ENCODE measurements at places on chromosomes 7 and 10.

DNA sequence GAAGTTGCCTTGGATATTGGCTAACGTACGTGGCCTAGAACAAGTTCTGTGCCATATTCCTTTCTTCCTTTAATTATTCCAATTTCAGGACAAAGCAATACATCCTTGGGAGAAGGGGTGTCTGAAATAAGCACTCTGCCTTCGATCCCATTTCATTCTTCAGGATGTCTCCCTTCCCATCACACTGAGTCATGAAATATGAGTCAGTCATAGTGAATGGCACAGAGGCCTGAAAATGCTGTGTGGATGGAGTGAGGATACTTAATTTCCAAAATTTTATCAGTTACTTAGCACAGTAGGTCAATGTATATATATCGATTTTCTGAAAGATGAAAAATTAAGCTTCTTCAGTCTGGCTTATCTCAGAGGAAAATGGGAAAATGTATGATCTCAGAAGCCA, 19.5 kb downstream of the EVX1 start:
- DNase-seq = no peak

DNA sequence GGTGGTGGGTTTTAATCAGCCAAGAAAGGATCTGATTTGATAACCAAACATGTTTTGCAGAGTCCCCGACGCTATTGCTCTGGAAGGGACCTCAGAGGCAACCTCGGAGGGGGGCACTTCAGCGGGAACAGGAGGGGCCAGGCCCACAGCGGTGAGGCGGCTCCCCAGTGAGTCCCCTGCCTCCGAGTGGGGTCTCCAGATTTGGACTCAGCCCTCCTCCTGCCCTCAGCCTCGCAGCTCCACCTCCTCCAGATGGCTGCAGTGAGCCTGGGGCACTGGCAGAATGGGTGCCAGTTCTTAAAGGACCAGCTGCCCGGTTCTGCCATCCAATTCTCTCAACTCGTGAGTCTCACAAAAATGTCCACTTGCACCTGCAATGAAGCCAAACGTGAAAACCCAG, 61.0 kb upstream of the NANOS1 start:
- no peak for DNase-seq

DNA sequence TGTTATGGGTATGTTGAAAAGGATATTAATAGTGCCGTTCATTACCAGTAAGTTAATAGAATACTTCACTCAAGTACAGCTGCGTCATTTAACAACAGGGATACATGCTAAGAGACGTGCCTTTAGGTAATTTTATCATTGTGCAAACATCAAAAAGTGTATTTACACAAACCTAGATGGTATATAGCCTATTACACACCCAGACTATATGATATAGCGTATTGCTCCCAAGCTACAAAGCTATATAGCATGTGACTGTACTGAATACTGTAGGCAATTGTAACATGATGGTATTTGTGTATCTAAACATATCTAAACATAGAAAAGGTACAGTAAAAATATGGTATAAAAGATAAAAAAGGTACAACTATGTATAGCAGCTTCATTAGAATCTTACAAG, 11.1 kb upstream of the PRKG1 start:
- DNase-seq = no peak

DNA sequence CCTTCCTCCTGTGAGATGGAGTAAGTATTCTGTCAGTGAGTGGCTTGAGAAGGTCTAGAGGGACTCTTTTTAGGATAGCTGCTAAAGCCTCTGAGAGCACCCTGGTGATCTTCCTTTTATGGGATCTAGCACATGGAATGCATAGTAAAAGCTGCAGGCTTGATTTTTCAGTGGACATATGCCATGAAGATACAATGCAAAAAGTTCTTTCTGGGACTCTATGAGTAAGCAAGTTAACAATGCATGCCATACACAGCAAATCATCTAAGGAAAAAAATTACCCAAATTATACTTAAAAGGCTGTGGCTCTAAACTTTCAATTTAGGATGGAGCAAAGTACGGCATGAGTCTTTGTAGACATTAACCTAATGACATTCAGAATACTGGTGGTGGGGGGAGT, 154.5 kb downstream of the SGMS1 start:
- DNase-seq = no peak

DNA sequence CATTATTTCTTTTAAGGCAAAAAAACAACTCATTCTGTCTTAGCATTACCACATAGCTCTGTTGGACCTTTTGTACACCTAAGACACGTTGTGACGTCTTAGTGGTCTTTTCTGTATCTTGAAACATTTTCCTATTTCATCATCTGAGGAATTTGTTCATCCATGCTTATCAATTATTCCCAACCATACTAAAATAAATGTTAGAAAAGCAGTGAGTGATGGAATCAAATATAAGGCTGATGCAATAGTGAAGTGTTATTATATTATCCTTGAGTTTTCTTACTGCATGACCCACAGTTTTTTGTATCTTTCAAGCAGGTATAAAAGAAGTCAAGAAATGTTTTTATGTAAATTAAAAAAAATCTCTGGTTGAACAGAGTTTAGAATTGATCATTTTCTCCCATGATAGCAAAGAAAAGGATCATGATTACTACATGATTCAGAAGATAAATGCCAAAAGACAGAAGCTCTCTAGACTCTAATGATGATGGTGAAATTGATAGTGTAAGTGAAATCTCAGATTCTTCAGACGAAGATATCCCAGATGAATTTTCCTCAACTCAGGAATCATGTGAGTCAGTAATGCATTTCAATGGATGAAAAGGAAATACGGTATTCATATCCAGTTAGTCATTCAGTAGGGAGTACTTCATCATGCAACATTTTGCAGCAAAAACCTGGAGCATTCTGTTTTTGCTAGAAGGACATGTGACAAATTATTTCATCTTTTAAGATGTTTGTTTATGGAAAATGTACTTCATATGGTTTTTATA, 51.4 kb downstream of the CELF2 start:
- no peak for DNase-seq

DNA sequence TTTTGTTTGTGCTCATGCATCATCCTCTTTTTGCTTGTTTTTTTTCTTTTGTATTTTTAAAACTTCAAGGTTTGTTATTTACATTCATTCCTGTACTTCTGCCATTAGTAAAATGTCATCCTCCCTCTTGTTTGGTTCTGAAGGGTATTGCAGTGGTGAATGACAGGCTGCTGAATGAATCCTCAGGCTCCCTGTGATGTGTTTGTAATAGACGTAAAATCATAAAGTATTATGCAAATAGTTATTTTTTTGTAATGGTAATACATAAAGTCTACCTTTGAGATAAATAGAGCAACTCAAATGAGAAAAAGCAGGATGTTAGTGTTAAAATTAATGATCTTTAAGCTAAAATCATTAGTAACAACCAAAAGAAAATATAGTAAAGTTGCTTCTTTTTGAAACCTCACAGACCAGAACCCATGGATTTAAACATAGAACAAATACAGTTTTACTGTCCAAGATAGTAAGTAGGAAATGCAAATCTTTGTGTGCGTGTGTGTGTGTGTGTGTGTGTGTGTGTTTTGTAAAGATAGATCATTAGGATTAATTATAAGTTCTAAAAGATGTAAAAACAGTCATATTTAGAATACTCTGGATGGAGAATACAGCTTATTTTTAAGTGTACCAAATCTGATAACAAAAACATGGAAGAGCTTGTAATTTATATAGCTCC, 4.5 kb downstream of the GLCCI1 start:
- DNase-seq = peak; percentile 9

DNA sequence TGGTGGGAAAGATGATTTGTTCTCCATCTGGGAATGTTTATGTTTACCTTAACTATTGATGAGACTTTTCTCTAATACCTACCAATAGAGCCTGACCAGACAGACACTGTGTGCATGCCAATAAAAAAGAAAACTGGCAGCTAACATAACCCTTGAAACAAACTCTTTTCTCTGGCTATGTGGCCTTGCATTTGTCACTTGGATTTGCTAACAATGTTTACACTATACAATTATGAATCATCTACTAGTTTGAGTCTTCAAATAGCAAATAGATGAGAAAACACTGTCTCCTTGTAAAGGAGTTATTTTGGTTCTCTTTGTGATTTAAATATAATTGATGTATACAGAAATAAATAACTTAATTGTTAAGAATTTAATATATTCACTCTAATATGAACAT, 273.1 kb downstream of the SEMA3D start:
- DNase-seq = no peak

DNA sequence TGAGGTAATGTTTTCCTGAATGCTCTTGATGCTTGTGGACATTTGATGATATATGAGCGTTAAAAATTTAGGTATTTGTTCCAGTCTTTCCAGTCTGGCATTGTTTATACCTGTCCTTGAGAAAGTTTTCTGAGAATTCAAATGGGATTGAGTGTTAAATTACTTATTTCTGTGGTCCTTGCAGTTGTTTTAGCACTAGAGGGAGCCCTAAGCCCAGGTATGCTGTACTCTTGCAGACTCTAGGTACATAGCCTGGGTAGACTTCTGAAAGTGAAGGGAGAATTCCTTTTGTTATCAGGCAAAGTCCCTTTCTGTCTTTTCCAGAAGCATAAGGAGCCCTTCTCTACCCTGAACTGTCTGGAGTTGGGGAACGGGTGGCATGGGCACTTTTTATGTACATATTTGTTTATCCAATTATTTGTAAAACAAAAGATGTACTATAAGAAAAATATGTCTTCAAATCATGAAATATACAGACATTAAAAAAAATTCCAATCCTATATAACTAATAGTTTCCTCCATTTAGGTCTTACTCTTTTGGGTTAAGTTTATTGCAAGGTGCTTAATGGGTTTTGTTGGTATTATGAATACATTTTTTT, 262.1 kb downstream of the ATRNL1 start:
- peak; percentile 48 for DNase-seq

GRCh38 chr7:50330696-50331095, 26.2 kb downstream of the IKZF1 start:
- DNase-seq = peak; percentile 47

- DNase-seq = no peak
These were observed 1.0 kb downstream of the TNS3 start for GRCh38 chr7:47580811-47581331.

DNA sequence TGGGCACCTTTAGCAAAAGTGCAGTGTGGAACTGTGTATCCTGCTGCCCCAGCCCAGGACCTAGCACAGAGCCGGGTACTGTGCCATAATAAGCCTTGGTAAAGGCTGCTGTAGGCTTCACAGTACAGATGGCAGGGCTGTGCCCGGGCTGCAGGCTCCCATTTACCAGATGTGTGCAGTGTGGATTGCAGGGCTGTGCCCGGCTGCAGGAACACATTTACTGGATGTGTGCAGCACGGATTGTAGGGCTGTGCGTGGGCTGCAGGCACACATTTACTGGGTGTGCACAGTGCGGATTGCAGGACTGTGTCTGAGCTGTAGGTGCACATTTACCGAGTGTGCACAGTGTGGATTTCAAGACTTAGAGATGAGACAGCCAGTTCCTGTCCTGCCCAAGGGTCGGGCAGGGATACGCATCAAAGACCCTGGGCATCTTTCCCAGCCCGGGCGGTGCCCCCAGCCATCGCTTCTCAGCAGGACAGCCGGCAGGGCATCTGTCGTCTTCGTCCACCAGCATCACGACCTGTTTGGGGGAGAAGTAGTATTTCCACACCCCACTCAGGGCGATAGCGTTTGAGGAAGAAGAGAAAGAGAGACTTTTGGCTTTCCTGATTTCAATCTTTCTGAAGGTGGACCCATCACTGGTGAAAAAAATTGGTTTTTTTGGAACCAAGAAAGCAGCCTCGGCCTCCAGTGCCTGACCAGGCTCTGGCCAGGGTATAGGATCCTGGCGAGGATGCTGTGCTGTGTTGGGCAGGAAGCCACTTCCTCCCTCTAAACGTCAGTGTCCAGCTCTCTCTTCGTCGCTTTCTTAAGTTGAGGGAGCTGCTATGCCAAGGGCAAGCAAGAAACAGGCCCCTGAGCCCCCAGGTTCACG, 180.8 kb downstream of the CUX1 start:
- DNase-seq = no peak

DNA sequence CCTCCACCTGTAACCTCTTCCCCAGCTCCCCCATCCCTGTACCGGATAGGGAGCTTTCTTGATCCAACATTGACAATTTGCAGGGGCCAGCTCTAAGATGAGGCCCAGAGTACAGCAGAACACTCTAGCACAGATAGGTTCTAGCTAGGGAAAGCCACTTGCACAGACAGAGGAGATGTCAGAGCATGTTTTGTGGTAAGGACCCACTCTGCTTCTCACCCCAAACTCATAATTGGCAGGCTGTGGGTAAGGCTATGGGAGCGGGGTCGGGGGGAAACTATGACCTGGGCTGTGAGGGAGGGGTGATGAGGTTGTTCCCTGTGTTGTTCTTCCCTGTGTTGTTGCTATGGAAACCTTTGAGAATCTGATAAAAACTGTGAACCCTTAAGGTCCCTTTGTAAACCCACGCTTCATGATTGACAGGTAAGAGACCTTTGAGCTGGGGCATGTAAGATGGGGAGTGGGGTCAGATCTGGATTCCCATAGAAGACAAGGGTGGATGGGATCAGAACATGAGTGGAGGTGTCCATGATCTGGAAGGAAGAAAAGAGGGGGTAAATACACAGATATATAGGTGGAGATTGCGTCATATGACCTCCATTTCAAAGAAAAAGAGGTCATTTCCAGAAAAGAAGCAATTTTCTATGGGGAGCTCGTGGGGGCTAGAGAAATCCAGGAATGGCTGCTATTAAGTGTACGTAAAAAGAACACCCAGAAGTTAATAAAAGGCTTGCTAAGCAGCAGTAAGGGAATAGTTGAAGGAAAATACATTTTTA, 4.0 kb downstream of the CALD1 start:
- DNase-seq = no peak

- DNase-seq = no peak
These were observed 6.8 kb upstream of the HIPK2 start for GRCh38 chr7:139784648-139785047.

GRCh38 chr7:23594879-23595604, 2.1 kb upstream of the CCDC126 start:
- DNase-seq = peak; percentile 74

DNA sequence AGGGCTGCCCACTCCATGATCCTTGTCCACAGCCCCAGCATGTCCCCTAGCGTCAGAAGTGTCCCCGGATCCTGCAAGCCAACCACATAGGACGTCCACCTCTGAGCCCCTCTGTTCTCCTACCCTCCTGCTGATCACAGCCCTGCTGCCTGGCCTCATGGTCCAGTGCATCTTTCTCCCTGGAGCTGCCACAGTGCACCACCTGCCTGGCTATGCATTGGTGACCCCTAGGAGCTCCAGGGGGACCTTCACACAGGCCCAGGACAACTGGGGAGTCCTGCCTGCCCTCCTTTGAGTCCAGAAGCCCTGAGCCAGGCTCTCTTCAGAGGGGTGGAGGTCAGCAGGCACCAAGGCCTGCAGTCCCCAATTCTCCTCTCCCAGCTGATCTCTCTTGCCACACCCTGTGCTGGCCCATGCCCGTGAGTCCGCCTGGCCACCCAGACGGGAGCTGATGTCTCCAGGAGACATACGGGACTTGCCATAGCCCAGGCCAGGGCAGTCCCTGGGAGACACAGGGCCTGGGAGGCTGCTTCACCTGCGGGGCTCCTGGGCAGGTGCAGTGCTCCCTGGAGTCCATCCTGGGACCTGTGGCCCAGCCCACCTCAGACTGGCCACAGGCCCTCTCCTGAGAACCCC, 77.4 kb upstream of the RET start:
- DNase-seq = no peak

- no peak for DNase-seq
These were observed 44.7 kb upstream of the PDZD8 start for GRCh38 chr10:117419921-117420320.

GRCh38 chr7:1053002-1053411, 8.7 kb downstream of the GPR146 start:
- DNase-seq = no peak

- DNase-seq = no peak
These were observed 52.3 kb downstream of the HECW1 start for GRCh38 chr7:43164757-43165156.

GRCh38 chr7:52500841-52501240, 534.6 kb upstream of the POM121L12 start:
- no peak for DNase-seq
